Esophagus squamous epithelium (tissue), 5 donors: ENCODE measurements at places on chromosomes 11 and 22. TPM values are rescaled to one million over a fixed set of nuclear protein-coding genes. Genes with fewer than 3 reads are reported as not detected.

DNA sequence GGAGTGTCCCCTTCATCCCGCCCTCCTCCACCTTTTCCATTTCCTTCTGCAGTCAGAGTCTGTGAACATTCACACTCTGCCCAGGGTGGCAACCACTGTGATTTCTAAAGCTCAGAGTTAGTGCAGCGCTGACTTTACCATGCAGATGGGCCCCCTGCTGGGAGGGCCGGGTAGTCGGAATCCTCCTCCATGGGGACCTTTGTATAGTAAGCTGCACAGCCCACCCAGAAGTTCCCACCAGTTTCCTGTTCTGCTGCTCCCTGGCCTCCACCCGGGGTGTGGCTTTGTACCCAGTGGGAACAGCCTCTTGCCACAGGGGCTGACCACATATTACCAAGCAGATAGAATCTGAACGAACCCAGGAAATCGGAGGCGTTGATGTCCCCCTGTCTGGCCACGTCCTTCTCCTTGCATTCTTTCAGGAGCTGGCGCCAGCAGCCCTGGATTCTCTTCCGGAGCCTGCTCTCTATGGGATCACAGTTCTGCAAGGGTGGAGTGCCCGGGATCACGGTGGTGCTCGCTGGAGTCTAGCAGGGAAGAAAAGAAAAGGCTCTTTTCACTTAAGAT lies 125.3 kb downstream of the MPPED1 start:
- no peak for DNase-seq
- peaks cover 2% of the 10 kb centered on the region for H3K4me1 ChIP-seq
- H3K4me3 ChIP-seq = no peak overlapping the region
- no peak overlapping the region for H3K27ac ChIP-seq
- no peaks in the 10 kb centered on the region for H3K27me3 ChIP-seq

GRCh38 chr11:127334466-127334865 lies 333.9 kb upstream of the KIRREL3 start:
- H3K27ac ChIP-seq = no peak overlapping the region

The ABCC8 gene
- total RNA-seq = under 0.01 TPM

- peak; percentile 10 for DNase-seq
- no peaks in the 10 kb centered on the region for H3K4me1 ChIP-seq
- no peak overlapping the region for H3K4me3 ChIP-seq
- no peak overlapping the region for H3K27ac ChIP-seq
Observed at GRCh38 chr22:29245626-29246385, 22.0 kb downstream of the RHBDD3 start.

- DNase-seq = no peak
- H3K4me1 ChIP-seq = peaks cover 32% of the 10 kb centered on the region
- peak overlapping the region; percentile 8 for H3K4me3 ChIP-seq
- H3K27ac ChIP-seq = peak overlapping the region; percentile 74
- H3K27me3 ChIP-seq = no peaks in the 10 kb centered on the region
Observed at GRCh38 chr22:45441138-45441537, 27.6 kb downstream of the RIBC2 start.

The HTR3A gene
- total RNA-seq = not detected
